ENCODE measurements at places on chromosomes 1 and 21.

GRCh38 chr1:35930593-35931445, at the start of gene AGO3:
Gene AGO3, plus strand, starts transcription at chr1:35931105. Its CDS starts 322 bp downstream, at chr1:35931427.
- peak; percentile 59 for DNase-seq

GRCh38 chr1:30692201-30692947, 31.0 kb downstream of the MATN1 start:
- no peak for DNase-seq

GRCh38 chr1:6137758-6138157, 42.4 kb downstream of the CHD5 start:
- no peak for DNase-seq

DNA sequence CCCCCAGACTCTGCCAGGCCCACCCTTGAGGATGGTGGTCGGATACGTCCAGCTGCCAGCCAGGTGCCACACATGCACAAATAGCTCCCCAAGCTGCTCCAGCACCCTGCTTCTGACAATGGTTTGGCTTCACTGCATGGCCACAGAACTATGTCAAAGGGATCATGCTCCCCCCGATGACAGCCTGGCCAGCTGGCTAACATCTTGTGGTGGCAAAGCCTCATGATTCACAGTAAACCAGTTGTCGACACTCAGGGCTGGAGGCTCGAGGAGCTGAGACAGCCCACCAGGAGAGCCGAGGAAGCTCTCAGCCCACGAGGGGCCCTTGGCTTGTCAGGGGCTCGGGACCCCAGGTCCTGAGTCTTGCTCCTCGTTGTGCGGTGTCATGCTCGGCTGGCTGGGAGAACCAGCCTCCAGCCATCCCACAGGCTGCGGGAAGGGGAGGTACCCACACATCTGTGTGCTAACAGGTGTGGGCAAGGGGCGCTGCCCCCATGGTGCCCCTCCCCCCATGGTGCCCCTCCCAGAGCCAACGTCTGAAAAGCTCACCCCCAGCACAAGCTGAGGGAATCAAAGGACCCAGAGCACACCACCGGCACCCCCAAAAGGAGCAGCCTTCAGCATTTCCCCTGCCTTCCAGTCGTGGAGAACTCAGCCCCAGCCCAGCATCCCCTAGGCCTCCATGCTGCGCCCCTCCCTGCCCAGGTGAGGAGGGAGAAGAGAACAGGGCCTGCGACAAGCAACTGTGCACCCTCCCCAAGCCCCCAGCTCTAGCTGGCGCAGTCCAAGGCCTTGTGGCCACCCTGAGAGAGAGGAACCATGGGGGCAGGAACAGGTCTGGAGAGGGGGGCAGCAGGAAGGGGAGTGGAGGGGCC, 41.2 kb downstream of the KIF21B start:
- no peak for DNase-seq

DNA sequence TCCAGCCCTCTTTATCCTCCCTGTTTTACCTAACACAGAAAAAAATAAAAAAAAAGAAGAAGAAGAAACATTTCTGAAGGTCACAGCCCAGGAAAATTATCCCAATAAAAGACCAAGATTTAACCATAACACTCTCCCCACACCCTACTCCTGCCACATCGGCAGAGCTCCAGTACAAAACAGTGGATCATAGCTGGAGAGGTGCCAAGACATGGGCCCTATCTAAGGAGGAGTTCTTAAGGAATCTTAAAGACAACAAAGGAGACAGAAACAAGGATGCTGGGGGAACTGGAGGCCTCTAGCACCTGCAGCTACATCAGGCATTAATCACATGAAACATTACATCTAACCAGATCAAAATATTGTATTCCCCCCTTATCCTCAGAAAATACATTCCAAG, 432.8 kb downstream of the MATN1 start:
- DNase-seq: no peak

- DNase-seq: no peak
These were observed 1.4 kb upstream of the CACNA1S start for GRCh38 chr1:201113451-201114244.

DNA sequence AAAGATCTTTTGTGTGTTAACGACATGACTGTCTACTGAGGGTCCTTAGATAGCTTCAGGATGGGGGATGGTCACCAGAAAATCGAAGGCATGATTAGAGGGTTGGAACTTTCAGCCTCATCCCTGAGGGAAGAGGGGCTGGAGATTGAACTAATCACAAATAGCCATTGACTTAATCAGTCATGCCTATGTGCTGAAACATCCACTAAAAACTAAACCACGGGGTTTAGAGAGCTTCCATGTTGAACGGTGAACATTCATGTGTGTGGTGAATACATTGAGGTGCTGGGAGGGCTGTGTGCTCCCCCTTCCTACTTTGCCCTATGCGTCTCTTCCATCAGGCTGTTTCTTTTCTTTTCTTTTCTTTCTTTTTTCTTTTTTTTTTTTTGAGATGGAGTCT, 17.0 kb downstream of the RBP7 start:
- DNase-seq: no peak

DNA sequence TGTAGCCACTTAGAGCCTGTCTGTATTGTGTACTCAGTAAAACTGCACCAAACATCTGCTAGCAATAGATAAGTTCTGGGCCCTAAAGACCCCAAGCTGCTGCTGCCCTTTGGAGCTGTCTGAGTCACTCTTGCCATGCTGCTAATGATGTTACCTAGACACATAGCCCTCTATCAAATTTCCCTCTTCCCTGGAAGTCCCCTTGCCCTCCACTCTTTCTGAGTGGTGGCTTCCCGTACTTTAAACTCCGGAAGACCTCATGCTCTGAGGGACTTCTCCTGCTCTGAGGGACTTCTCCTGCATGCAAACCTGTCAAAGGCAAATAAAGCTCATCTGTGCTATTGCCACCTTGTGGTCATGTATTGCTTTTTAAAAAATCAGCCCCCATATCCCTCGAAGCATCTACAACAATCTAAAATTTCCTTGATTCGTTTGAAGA, 34.0 kb downstream of the FH start:
- peak; percentile 23 for DNase-seq

GRCh38 chr1:88060112-88060673, 623.9 kb upstream of the PKN2 start:
- DNase-seq: no peak

- no peak for DNase-seq
These were observed 5.4 kb downstream of the DISP1 start for GRCh38 chr1:222820171-222820712.

DNA sequence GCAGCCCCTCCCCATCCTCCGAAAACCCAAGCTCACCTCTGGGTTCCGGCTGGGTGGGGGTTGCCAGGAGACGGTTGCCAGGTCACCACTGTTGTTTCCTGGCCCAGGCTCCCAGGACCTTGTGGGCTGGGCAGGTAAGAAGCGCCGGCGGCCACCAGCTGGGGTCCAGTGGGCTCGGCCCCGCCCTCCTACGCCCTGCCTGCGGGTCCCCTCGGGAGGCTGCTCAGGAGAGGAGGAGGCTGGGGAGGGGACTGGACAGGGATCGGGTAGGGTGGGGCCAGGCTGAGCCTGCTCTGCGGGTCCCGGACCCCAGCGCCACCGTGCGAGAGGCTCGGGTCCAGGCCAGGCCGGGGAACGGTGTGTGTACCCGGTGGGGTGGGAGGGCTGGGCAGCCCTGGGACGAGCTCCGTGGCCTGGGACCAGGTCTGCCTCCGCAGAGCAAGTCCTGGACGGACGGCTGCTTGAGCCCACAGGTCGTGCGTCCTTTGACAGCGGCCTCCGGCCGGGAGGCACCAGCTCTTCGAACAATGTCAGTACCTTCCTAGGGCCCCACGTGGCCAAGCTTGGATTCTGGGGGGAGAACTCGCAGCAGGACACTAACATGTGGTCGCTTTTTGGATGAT, at the start of gene TTLL10:
TSS of gene TTLL10 (plus strand) at position 88 of the 623 bp plus-strand sequence. CDS start 5,336 bp downstream, outside the sequence.
- DNase-seq: no peak

DNA sequence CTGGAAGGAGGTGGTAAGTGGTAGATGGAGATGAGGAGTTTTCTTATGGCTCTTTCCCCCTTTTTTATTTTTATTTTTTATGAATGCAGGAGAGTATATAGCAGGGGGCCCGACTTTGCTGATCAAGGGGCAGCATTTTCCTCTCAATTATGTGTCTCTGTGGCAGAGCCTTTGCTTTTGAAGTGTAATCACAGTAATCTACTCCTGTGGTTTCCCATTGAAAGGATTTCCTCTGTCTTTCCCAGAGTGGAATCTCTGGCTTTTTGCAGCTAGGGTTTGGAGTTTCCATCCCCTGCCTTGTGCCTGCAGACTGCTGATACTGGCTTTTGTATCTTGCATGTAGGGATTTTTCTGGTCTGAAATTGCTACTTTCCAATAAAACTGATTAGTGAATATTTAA, 29.1 kb downstream of the ARID1A start:
- DNase-seq: no peak

GRCh38 chr21:27154451-27155129, 187.7 kb upstream of the ADAMTS5 start:
- no peak for DNase-seq

DNA sequence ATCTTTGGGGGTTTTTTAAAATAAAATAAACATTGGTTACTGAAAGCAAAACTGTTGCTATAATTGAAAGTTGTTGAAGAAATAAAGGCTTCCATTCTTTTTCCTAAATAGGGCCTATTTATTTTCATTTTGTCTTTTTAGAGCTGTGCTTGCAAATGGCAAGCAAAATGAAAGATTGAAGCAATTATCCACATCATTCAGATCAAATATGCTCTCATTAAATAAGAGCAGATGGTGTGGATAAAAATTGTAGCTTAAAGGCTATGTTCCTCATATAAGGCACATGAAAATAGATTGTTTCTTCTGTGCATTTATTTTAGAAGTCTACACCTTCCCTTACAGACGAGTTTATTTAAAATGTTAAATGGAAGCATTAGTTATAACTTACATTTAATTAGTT, 1317.7 kb downstream of the MRPL39 start:
- no peak for DNase-seq

- no peak for DNase-seq
These were observed 120.2 kb upstream of the SLC45A1 start for GRCh38 chr1:8197493-8198282.

GRCh38 chr1:154006136-154006535, 15.6 kb downstream of the RPS27 start:
- DNase-seq: no peak

GRCh38 chr1:201739080-201739479, 89.9 kb upstream of the IPO9 start:
- DNase-seq: no peak

DNA sequence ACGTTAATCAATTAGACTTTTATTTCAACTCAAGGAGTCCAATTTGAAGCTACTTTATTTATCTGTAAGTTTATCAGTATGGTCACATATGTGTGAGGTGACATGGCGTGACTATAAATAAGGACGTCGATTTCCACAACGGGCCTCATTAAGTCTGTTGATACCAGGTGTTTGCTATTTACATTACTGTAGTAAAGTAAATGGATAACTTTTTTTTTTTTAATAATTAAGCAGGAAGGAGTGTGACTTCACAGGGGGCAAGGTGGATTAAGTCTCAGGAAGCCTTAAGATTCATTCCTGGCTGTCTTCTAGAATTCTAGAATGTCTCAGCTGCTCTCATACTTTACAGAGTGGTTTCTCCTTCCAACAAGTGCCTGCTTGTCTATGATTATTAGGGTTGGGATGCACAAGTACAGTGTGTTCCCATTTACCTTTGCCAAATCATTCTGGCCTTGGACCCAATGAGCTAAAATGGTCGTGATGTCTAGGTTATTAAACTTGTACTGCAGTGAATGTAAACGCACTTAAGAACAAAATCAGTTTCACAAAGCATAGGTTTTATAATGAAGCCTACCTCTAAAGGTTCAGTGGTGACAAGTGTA, 15.5 kb downstream of the MAP3K7CL start:
- no peak for DNase-seq

DNA sequence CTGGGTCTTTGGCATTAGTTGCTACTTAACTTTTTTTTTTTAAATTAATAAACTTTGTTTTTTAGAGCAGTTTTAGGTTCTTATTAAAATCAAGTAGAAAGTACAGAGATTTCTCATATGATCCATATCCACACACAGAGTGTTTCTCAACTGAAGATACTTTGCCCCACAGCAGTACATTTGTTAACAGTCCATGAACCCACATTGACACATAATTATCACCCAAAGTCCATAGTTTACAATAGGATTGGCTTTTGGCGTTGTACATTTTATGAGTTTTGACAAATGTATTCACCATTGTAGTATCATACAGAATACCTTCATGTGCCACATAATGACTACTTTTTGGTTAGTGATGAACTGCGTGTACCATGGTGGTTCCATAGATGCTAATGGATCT, 106.8 kb downstream of the ADGRL2 start:
- DNase-seq: no peak

- DNase-seq: no peak
These were observed 98.1 kb downstream of the PSMG1 start for GRCh38 chr21:39084979-39085729.

DNA sequence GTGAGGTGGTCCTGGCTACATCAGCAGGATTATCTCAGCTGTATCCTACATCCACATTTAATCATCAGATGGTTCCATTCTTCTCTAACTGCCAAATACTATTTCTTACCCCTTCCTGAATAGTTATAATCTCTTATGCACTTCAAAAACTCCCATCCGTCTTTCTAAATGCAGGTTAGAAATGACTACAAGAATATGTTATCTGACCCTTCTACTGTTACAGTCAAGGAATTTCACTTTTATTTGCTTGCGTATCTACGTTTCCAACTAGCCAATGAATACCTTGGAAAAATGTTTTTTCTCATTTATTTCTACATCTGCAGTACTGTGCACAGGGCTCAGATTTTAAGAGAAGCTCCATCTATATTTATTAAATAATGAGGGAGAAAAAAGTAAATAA, 709.9 kb downstream of the KCNT2 start:
- DNase-seq: no peak

- no peak for DNase-seq
These were observed 388.5 kb downstream of the PCP4 start for GRCh38 chr21:40255518-40256444.

- DNase-seq: no peak
These were observed 242.4 kb upstream of the TMEM51 start for GRCh38 chr1:14910984-14911721.

GRCh38 chr21:28272272-28272992, 720.2 kb downstream of the LTN1 start:
- no peak for DNase-seq
